ENCODE measurements at places on chromosomes 12 and 14. TPM values are rescaled to one million over a fixed set of nuclear protein-coding genes. Genes with fewer than 3 reads are reported as not detected.

Gene KRT86
- polyA plus RNA-seq: 1.2 TPM

Gene TTC6
- not detected for polyA plus RNA-seq

Gene CYP27B1
- 4.2 TPM for polyA plus RNA-seq

Gene MANSC4
- 0.08 TPM for polyA plus RNA-seq

Gene PRB2
- not detected for polyA plus RNA-seq

Gene PZP
- 0.56 TPM for polyA plus RNA-seq

Gene LRTM2
- not detected for polyA plus RNA-seq

All from adipose tissue (tissue), 3 donors.